ENCODE measurements at places on chromosomes 16 and 17. TPM values are rescaled to one million over a fixed set of nuclear protein-coding genes. Genes with fewer than 3 reads are reported as not detected.

Gene PRKCA
- 46.0 TPM for total RNA-seq

Gene CMTM1
- total RNA-seq, result 4.0 TPM

Gene ABCA8
- 36.2 TPM for total RNA-seq

Gene VAT1L
- total RNA-seq, result under 0.01 TPM

Gene UBFD1
- 109 TPM for total RNA-seq

Gene MT1G
- not detected for total RNA-seq

Gene BRICD5
- total RNA-seq, result 1.5 TPM

Gene CDH13
- 102 TPM for total RNA-seq

Gene CX3CL1
- not detected for total RNA-seq

Gene SLC35G6
- total RNA-seq, result not detected

Gene GNAO1
- not detected for total RNA-seq

Gene CPSF4L
- total RNA-seq, result not detected

Gene CCL17
- total RNA-seq, result not detected

Gene KRT32
- not detected for total RNA-seq

Gene SPN
- total RNA-seq, result not detected

Gene PSME3
- total RNA-seq, result 79.9 TPM

Gene DRC7
- total RNA-seq, result not detected

Gene CCL14
- not detected for total RNA-seq

Gene SYNGR3
- under 0.01 TPM for total RNA-seq

Gene MED13
- 68.8 TPM for total RNA-seq

Gene SEPTIN1
- total RNA-seq, result not detected

Gene MYO15A
- 1.2 TPM for total RNA-seq

Gene SERPINF2
- not detected for total RNA-seq

Gene TRIM72
- not detected for total RNA-seq

Gene CCL5
- total RNA-seq, result 0.36 TPM

Gene PAQR4
- 1.5 TPM for total RNA-seq

Gene ITGB3
- total RNA-seq, result 39.8 TPM

Gene TNK1
- total RNA-seq, result not detected

Gene TMEM114
- not detected for total RNA-seq

Gene TPSB2
- total RNA-seq, result not detected

Gene EVPLL
- not detected for total RNA-seq

Gene GJC1
- total RNA-seq, result 10.3 TPM

Gene HOXB13
- not detected for total RNA-seq

Gene KRTAP9-7
- not detected for total RNA-seq

Data from osteoblast (primary cell).